Liver (tissue), 10 donors: ENCODE measurements at places on chromosomes 12 and 14. TPM values are rescaled to one million over a fixed set of nuclear protein-coding genes. Genes with fewer than 3 reads are reported as not detected.
A peak's percentile ranks its signal among the peaks of the same experiment; 100 is the strongest.

GRCh38 chr14:22113401-22113800 lies 439.8 kb upstream of the OR4E1 start:
- no peak for DNase-seq

DNA sequence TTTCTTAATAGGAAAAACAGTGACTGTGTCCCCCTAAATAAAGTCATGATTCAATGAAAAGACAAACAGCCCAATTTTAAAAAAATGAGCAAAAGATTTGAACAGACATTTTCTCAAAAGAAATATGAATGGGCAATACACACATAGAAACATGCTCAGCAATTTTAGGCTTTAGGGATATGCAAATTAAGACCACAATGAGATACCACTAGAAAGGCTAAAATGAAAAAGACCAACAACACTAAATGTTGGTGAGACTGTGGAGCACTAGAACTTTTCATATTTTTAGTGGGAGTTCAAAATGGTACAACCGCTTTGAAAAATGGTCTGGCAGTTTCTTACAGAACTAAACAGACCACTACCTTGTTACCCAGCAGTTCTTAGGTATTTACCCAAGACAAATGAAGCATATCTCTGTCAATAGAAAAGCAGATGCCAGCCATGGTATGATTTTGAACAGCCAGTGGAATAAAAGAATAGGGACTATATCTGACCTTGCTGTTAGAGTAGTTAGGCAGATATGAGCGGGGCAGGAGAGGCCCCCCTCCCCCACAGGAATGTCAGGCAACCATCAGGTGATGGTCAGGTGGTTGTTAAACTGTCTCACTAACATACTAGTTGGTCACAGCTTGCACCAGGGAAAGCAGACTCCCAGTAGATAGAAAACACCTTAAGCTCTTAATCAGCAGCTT lies 108.8 kb downstream of the PRKCH start:
- DNase-seq, result no peak

GRCh38 chr12:64531665-64532334 lies 78.5 kb upstream of the RASSF3 start:
- DNase-seq, result no peak

GRCh38 chr12:85280165-85280983 lies at the start of gene ALX1:
Gene ALX1, plus strand, starts transcription at chr12:85280220. Its CDS starts 42 bp downstream, at chr12:85280262.
- no peak for DNase-seq

- DNase-seq, result no peak
Measured at GRCh38 chr12:49331380-49332222, 5.4 kb downstream of the C1QL4 start.

DNA sequence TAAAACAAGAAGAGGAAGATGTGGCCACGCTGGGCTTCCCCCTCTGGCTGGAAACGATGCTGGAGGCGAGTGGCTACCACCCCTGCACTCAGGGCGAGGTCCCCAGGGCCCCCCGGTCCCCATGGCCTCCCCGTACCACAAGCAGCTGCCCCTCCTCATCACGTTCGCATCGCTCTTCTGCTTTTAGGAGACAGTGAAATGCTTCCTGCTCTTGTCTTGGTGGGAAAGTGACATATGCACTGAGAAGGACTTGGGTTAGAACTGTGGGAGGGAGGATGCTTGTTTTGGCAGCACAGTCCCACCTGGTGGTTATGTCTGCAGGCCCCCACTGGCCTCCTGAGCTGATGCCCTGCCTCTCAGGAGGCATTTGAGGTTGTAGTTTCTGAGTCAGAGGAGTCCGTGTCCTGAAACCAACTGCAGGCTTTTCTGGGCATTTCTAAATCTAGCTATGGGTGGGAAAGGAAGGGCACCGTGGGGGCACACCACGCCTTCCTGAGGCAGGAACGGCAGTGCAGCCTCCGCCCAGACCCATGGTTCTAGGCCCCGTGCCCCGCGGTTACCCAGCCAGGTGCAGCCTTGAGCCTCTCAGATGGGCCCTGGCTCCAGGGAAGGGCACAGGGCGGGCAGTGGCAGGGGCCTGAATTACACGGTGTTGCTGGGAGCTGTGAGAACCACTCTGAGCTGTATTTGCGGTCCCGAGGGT lies 139.3 kb downstream of the ADGRD1 start:
- no peak for DNase-seq

DNA sequence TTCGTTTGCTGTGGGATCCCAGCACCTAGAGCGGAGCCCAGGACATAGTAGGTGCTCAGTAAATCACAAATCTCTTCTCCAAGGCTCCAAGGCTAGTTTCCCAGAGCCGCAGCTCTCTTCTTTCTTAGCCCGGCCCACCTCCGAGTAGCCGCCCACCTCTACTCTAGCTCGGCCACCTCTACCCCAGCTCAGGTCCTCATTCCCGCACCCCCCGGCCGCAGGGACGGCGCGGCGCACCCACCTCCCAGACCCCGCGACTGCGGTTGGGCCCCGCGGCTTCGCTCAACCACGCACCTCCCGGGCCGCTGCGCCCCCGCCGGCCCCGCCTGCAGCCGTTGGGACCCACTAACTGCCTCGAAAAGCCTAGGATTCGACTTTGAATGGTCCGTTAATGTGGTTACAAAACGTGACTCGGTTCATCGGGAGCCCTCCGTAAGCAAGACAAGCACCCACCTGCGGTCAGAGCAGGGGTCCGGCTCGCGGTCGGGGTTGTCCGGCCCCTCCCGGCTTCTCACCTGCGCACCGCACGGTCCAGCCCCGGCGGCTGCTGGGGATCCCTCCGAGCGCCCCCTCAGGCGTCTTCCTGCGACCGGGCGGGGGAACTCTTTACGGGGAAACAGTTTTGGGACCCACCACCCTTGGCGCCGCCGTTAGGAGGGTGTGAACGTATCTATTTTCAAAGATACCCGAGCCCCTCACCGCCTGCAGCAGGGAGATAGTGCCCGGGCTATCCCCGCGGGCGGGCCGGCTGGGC lies at the start of gene SLC2A14:
SLC2A14 (minus strand) TSS at position 350 of the 754 bp plus-strand sequence. CDS start 3,035 bp downstream, outside the sequence.
- DNase-seq, result peak; percentile 83

GRCh38 chr12:112577473-112578329 lies 159.0 kb downstream of the PTPN11 start:
- DNase-seq, result no peak

The TCHP gene
- total RNA-seq, result 9.8 TPM

The SLC7A8 gene
- total RNA-seq, result 9.8 TPM

The OR6C2 gene
- total RNA-seq, result not detected

The ACOT4 gene
- total RNA-seq, result 2.5 TPM
